ENCODE measurements at places on chromosomes 3 and 15.

- no peak for DNase-seq
Measured at GRCh38 chr3:150450916-150451315, 42.8 kb downstream of the TSC22D2 start.

GRCh38 chr3:23726811-23727548 is 78.8 kb upstream of the UBE2E1 start:
- no peak for DNase-seq

GRCh38 chr3:80006315-80006714 is 238.5 kb upstream of the ROBO1 start:
- DNase-seq = no peak

GRCh38 chr15:70246623-70247220 is 149.0 kb upstream of the TLE3 start:
- no peak for DNase-seq

- no peak for DNase-seq
Measured at GRCh38 chr15:21271566-21271965, 168.7 kb downstream of the POTEB3 start.

GRCh38 chr3:85903434-85903833 is 944.6 kb downstream of the CADM2 start:
- no peak for DNase-seq

DNA sequence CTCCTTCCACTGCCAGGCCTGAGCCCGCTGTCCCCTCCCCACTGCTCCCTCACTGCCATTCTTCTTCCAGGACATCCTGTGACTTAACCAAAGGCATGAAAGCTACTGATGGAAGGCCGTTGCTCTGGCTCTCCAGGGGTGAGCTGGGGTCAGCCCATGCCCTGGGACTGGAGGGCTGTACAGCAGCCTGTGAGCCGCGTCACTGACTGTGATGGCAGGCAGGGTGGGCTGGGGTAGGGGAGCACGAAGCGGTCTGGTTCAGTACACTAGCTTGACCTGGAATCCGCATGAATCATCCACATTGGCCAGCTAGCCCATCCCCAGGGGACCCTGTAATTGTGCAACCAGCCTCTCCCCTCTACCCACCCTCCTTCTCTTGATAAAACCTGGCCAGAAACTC is 30.8 kb downstream of the CORO2B start:
- DNase-seq = peak; percentile 93

- DNase-seq = no peak
Measured at GRCh38 chr3:125119752-125120378, 64.1 kb upstream of the HEG1 start.

GRCh38 chr3:135490219-135490915 is 475.2 kb upstream of the PPP2R3A start:
- no peak for DNase-seq

GRCh38 chr3:21515417-21515816 is 235.6 kb downstream of the ZNF385D start:
- DNase-seq = no peak

DNA sequence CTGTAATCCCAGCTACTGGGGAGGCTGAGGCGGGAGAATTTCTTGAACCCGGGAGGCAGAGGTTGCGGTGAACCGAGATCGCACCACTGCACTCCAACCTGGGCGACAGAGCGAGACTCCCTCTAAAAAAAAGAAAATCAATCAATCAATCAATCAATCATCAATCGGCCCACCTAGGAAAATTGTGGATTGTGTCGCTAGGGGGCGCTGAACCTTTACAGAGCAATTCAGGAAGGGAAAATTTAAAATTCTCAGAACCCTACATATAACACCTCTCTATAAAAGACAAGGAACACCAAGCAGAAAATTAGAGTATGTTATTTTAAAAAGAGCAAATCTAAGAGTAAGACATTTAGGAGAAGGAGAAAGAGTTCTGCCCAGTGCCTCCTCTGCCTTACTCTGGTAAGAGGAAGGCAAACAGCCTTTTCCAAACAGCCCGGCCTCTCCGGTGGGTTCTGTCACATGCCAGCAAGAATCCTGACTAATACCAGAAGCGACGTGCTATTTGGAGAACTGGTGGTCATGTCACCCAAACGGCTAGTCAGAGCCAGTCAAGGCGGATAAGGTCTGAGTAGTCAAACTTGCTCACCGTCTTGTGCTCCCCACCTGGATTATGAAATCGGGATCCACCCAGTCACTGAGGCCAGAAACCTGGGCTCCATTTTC is 22.3 kb upstream of the SMCO1 start:
- no peak for DNase-seq

- DNase-seq = no peak
Measured at GRCh38 chr3:55585856-55586255, 98.8 kb upstream of the WNT5A start.

- no peak for DNase-seq
Measured at GRCh38 chr3:11118181-11118682, 36.1 kb upstream of the HRH1 start.

DNA sequence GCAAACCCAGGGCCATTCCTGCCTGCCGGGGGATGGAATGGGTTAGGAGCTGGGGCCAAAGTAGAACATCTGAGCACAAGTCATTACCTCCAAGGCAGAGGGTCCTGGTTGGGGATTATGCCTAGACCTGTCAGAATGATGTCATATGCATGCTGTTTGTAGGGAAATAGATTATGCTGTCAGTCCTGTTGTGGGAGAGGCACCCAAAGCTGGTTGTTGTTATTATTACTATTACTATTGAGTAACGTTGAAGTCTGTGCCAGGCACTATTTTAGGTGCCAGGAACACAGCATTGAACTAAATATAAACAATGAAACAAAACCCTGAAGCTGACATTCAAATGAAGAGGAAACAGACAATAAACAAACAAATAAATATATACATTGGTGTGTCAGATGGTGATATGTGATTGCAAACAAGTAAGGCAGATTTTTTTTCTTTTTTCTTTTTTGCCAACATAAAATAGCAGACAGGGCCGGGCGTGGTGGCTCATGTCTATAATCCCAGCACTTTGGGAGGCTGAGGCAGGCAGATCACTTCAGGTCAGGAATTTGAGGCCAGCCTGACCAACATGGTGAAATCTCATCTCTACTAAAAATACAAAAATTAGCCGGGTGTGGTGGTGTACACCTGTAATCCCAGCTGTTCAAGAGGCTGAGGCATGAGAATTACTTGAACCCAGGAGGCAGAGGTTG is 2.0 kb downstream of the P4HTM start:
- DNase-seq = no peak

DNA sequence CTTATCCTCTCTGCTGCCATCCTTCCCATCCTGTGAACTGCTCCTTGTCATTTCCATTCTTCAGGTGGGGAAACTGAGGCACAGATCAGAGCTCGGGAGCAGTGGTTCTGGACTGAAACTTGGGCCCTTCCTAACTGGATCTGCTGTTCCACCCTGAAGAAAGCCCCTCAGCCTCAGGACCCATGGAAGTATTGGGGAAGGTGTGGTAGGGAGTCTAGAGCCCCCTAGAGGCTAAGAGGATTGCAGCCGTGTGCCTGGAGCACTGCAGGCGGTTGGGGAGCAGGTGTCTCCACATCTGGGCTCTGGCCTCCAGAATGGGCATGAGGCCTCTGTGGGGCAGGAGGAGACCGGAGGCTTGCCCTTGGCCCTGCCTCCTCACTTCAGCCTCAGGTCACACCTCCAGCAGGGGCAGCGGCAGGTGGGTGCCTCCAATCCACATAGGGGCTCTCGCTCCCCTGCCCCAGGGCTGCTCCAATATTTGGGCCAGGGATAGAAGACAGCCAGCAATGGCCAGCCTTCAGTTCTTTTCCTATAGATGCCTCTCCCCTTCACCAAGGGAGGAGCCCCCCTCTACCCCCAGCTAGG is 28.1 kb downstream of the DNAJB8 start:
- no peak for DNase-seq

- no peak for DNase-seq
Measured at GRCh38 chr15:74470631-74471395, 9.9 kb upstream of the UBL7 start.

GRCh38 chr3:41502023-41502422 is 302.7 kb downstream of the CTNNB1 start:
- DNase-seq = no peak

DNA sequence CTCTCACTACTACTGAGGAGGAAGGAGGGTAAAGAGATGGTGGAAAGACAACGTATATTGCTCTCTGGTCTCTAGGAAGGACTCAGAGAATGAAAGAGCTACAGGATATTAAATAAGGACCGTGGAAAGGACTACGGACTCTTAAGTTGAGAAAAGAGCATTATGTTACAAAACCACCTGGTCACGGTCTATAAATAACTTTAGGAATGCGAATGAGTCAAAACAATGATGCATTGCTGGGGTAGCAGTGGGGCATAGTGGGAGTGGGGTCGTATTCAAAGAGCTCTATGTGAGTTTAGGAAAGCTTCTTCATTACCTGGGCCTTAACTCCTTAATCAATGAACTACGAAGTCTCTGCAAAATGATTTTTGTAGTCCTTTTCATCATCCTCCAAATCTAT is 295.7 kb upstream of the SOX14 start:
- no peak for DNase-seq

DNA sequence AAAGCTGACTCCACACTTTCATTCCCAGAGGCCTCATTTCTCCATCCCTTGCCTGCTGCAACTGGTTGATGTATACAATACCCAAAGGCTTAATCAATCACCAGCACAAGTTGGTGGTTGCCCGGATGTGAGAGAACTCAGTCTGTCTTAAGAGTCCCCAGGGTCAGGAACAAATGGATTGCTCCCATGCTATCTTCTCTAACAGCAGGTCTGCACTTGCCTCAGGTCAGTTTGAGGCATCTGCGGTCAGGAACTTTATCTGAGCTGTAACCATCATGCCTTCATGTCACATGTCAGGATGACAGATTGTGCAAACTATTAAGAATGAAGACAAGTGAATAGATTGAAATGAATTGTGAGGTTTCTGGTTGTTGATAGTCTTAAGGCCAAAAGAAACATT is 56.1 kb downstream of the BFSP2 start:
- no peak for DNase-seq

- DNase-seq = no peak
Measured at GRCh38 chr15:55703873-55704301, 39.1 kb downstream of the PRTG start.

DNA sequence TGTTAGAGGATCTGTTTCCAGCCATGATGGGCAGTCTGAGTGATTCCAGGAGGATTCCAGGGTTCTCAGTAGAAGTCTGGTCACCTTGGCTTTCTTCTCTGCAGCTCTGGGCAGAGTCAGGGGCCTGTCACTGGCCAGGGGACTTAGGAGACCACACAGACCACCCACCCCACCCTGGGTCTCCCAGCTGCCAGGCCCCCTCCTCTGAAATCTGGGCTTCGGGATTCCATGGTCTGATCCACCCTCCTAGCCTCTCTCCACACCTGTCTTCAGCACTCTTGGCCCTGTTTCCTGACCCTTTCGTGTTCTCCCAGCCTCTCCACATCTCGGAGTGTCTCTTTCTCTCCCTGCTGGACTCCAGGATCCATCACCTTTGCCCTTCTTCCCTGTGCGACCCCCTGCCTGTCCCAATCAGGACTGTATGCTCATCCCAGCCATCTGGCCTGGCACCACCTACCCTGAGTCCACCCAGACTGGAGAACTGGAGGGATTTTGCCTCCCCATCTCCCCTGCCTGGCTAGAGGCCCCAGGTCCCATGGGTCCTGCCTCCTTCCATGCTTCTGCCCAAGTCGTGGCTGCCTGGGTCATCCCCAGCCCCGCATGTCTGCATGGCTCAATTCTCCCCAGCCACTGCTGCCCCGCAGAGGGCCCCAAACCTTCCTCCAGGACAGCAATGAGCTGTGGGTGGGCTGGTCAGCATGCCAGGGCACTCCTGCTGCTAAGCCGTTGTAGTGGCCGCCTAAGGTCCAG is 34.3 kb downstream of the GOLGA6L10 start:
- DNase-seq = peak; percentile 11

- DNase-seq = peak; percentile 26
Measured at GRCh38 chr15:84645997-84646396, 8.1 kb downstream of the WDR73 start.

- DNase-seq = no peak
Measured at GRCh38 chr3:5197022-5197421, 9.5 kb downstream of the EDEM1 start.

DNA sequence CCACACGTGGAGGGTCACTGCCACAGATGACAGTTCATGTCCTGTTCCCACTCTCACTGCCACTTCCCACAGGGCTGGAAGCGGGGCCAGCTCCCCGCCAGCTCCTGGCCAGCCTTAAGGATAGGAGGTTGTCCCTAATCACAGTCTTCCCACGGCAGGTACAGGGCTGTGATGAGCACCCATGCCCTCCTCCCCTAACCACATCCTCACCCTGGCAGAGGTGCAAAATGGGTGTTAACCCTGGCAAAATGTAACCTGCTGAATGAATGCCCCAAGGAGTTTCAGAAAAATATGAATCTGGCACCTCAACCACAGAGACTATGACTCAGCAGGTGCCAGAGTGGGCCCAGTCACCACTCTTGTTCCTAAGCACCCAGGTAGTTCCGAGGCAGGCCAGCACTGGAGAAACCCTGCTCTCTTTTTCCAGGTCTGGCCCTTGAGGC is 185.1 kb upstream of the TPM1 start:
- DNase-seq = no peak

- DNase-seq = no peak
Measured at GRCh38 chr15:60215225-60215963, 182.4 kb downstream of the ANXA2 start.

GRCh38 chr15:101091080-101092017 is 160.5 kb downstream of the CHSY1 start:
- peak; percentile 72 for DNase-seq

GRCh38 chr15:78364233-78364632 is 24.1 kb downstream of the CRABP1 start:
- no peak for DNase-seq

DNA sequence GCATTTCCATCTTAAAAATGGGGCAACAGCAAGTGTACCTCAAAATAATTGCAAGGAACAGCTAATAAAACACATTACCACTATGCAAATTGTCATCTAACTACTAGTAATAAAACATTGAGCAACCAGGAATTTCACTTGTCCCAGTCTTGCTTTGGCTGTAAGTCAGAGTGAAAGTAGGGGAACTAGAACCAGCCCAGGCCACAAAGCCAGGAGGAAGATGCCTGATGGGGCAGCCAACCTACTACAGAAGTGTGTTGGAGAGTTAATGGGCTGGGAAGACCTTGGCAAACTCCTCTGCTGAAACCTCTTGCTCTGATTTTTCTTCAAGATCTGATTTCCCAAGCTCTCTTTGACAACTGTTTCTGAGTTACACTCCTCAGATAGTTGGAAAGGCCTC is 40.2 kb upstream of the LPP start:
- DNase-seq = no peak

DNA sequence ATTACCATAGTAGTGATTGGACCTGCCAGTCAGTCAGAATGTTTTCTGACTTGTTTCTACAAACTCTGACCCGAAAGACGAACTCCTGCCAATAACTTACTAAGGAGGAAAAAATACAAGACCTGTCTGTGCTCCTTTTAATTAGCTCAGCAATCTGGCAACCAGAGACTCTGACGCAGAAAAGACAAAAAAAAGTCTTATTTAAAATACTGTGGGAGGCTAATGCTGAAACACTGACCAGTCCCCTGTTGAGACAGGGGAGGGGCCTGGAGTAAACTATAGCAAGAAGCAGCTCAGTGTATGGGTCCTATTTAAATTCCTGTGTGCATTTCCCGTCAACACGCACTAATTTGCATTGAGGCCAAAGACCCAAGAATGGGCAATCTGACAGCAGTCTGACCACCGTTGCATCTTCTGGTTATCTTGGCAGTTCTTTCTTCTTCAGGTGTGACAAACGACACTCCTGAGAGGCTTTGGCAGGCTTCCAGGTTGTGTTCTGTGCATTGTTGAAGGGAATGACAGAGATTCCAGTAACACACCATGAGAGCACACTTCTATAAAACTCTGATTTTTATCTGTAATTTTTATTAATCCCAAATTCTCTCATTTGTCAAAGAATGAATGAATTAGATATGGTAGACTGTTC is 1114.3 kb downstream of the IGSF11 start:
- DNase-seq = no peak
